Thymus (tissue), 14 donors: ENCODE measurements at places on chromosomes 6 and 20.

- no peak for DNase-seq
Measured at GRCh38 chr6:16296061-16296670, 57.8 kb downstream of the GMPR start.

DNA sequence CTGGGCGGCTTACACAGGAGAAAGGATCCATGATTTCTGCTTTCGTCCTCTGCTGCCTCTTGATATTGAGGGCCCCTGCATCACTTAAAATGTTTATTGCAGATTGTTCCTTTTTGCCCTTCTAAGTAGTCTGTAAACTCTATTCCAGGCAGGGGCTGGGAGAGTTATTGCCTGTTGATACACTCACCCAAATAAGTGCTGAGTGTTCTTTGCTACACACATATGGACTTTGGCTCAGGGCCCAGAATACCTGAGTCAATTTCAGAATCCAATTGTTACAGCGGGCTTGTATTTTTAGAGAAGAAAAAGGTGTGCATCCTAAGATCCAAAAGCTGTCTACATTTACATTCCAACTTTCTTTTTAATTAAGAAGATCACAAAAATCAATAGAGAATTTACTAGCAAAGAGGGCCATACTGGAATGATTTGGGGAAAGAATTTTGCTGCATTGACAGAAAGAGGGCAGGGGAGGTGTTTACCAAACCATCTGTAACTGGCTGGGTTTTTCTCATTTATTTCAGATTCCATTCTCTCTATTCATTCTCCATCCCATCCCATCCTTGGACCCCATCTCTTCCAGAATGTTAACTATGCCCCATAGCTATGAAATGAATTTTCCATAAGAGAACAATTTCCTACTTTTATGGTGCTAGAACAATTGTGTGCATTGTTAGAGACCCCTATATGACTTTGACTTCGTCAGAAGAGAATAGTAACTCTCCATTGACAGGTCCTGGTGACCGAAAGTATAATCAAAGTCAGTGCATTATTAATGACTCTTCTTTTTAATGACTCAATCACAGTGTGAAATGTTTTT is 959.9 kb upstream of the FLRT3 start:
- no peak for DNase-seq

DNA sequence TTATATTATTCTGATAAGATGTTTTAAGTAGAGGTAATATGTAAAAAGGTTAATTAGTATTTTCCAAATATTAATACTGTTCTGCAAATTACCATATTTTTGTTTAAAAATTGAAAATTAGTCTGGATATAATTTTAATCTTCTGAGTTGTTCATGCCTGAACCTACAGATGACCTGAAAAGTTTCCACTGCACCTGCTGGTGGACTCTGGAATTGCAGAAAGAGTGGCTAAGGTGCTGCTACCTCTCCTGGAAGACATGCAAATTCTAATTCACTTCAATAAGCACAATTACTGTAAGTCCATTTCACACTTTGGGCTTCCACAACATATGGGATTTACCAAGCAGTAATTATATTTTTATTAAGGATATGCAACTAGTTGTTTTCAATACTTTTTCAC is 77.7 kb upstream of the OLIG3 start:
- DNase-seq, result no peak

DNA sequence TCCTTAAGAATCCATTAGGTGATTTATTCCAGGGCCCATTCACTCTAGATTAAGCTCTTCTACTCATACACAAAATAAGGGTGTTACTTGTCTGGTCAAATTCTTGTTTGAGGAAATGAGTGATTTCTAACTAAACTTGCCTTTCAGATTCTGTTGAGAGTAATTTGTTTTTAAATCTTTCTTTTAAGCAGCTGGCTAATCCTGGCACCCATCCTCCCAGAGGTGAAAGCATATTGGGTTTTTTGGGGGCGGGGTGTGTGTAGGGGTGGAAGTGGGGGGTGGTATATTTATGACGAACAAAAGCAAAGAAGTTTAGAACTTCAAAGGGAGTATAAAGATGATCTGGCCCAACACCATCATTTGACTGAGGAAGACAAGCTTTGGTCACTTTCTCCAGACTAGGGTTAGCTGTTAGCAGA is 94.7 kb downstream of the RTN4IP1 start:
- DNase-seq, result no peak
